Natural killer cell (primary cell): ENCODE measurements at places on chromosomes 4 and X. TPM values are rescaled to one million over a fixed set of nuclear protein-coding genes. Genes with fewer than 3 reads are reported as not detected.
A peak's percentile ranks its signal among the peaks of the same experiment; 100 is the strongest.

- no peaks in the 10 kb centered on the region for H3K4me1 ChIP-seq
- no peaks in the 10 kb centered on the region for H3K27me3 ChIP-seq
- no peak overlapping the region for H3K4me3 ChIP-seq
Observed at GRCh38 chrX:2162695-2163094, 338.1 kb downstream of the DHRSX start.

DNA sequence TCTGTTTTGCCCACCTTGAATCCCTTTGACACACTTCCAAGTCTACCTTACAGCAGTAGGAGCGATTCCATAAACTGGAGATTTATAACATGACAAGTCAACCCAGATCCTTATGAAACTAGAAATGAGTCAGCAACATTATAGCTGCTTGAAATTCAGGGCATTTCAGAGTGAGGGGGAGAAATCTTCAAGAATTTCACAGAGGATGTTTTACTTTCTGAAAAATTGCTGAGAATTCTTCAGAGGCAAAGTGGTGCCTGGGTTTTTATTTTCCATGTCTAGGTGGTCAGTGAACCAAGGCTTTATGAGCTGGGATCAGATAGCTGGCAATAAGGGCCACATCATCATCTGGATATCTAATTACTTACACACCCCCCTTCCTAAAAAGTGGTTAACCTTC, 119.8 kb downstream of the PPARGC1A start:
- H3K4me1 ChIP-seq: no peaks in the 10 kb centered on the region
- no peak overlapping the region for H3K4me3 ChIP-seq
- DNase-seq: no peak
- H3K27ac ChIP-seq: no peak overlapping the region
- no peaks in the 10 kb centered on the region for H3K27me3 ChIP-seq

The NAP1L2 gene
- total RNA-seq: 3.1 TPM

The ETDB gene
- not detected for total RNA-seq

DNA sequence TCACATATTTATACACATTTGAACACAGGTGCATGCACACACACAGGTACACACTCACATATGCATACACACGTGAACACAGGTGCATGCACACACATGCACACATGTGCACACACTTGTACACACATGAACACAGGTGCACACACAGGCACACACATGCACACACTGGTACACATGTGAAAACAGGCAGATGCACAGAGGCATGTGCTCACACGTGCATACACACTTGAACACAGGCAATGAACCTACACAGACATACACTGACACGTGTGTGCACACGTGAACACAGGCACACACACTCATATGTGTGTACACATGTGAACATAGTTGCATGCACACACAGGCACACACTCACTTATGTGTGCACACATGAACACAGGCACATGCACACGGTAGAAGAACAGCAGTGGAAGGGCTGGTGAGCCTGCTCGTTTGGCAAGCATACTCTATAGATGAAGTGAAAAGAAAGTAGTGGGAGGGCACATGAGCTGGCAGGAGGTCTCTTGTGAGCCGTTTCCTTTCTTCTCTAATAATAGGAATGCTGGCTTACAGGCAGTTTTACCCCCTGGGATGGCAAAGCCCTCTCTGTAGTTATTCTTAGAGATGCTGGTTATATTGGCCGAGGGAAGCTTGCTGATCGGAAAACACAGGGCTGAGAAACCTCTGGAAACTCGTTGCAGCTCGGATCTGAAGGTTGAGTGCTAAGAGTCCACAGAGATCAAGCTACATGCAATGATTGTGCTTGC, 279.6 kb upstream of the CLNK start:
- no peaks in the 10 kb centered on the region for H3K36me3 ChIP-seq
- no peak overlapping the region for H3K27ac ChIP-seq
- H3K27me3 ChIP-seq: no peaks in the 10 kb centered on the region
- no peaks in the 10 kb centered on the region for H3K4me1 ChIP-seq

DNA sequence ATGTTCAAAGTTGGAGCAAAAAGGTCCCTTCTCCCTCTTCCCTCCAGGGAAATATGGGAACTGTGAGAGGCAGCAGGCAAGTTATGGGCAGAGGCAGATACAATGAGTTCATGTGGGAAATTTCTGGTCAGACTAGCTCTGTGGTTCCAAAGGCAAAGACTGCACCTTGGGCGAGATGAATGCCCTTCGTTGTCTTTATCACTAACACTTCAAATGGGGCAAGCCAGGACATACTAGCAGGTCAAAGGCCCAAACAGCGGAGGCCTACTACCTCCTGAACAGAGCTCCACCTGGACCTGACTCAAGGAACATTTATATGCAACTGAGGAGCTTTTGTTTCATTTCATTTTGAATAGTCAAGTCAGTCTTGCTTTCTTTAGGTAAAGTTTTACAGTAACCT, 29.0 kb downstream of the SRPX2 start:
- no peaks in the 10 kb centered on the region for H3K4me1 ChIP-seq
- no peak overlapping the region for H3K4me3 ChIP-seq

The TCEAL6 gene
- total RNA-seq: not detected

The HSFX1 gene
- not detected for total RNA-seq

The ANKRD17 gene
- 63.0 TPM for total RNA-seq

DNA sequence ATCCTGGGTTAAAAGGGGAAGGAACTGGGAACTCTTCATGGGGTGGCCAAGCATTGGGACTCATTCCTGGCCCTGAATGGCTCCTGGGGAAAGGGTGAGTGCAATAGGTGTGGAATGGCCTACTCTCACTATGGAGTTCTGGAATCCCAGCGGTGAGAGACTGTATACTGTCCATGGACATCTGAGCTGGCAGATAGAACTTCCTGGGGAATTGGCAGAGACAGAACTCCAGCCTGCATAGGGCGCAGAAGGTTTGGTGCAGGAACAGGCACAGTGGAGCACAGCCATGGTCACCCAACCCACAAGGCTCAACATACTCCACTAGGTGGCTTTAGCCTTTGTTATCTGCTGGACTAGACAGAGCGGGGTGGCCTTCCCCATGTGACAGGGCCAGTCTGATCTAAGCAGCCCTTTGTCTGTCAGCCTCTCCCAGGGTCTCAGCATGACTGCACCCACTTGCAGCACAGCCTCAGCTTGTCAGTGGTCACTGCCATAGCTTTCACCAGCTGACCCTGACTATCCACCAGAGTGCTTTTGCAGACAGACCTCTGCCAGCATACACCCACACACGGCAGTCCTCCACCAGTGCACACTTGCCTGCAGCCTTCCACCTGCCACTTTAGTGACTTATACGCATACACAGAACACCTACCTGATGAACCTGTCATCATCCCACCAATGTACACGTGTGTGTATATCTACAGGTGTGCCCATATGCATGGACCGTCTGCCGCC, 48.4 kb downstream of the TECRL start:
- no peak overlapping the region for H3K4me3 ChIP-seq
- DNase-seq: no peak
- no peaks in the 10 kb centered on the region for H3K36me3 ChIP-seq
- H3K27me3 ChIP-seq: no peaks in the 10 kb centered on the region
- no peaks in the 10 kb centered on the region for H3K4me1 ChIP-seq

GRCh38 chr4:1723131-1723801, 1.9 kb downstream of the TACC3 start:
- peaks cover 68% of the 10 kb centered on the region for H3K4me1 ChIP-seq
- H3K27me3 ChIP-seq: no peaks in the 10 kb centered on the region

- H3K27ac ChIP-seq: no peak overlapping the region
- DNase-seq: peak; percentile 89
- peaks cover 32% of the 10 kb centered on the region for H3K4me1 ChIP-seq
Observed at GRCh38 chr4:54233697-54234496, 4.8 kb downstream of the PDGFRA start.

The RNF150 gene
- total RNA-seq: not detected

DNA sequence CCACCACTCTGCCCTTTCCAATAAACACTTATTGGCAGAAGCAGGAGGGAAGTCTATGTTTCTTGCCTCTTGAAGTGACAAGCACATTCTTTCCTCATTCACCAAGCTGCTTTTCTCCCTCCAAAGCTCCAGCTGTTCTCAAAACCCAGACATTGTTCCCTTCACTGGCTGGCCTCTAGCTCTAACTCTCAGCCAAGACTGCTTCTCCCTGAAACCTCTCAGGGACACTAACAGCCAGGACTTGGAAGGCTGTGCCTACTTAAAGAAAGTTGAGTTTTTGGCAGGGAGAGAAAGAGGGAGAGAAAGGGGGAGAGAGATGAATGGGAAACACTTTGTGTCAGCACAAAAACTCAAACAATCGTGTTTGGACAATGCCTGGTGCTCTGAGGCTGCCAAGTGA, 99.5 kb downstream of the COX18 start:
- H3K27ac ChIP-seq: no peak overlapping the region
- no peak overlapping the region for H3K4me3 ChIP-seq
- no peak for DNase-seq
- no peaks in the 10 kb centered on the region for H3K36me3 ChIP-seq

- no peaks in the 10 kb centered on the region for H3K36me3 ChIP-seq
- H3K4me3 ChIP-seq: no peak overlapping the region
- no peak for DNase-seq
Observed at GRCh38 chrX:133054761-133055405, 42.0 kb downstream of the USP26 start.

The RPL39 gene
- 1,040 TPM for total RNA-seq

The PAGE4 gene
- not detected for total RNA-seq

GRCh38 chr4:180560896-180561295, 1682.3 kb upstream of the TENM3 start:
- no peaks in the 10 kb centered on the region for H3K36me3 ChIP-seq
- H3K27ac ChIP-seq: no peak overlapping the region
- H3K4me3 ChIP-seq: no peak overlapping the region
- H3K27me3 ChIP-seq: no peaks in the 10 kb centered on the region
- DNase-seq: no peak

- H3K36me3 ChIP-seq: no peaks in the 10 kb centered on the region
- H3K27me3 ChIP-seq: no peaks in the 10 kb centered on the region
- no peak overlapping the region for H3K4me3 ChIP-seq
- H3K4me1 ChIP-seq: no peaks in the 10 kb centered on the region
- DNase-seq: no peak
Observed at GRCh38 chrX:139844884-139845283, 88.0 kb downstream of the ATP11C start.

DNA sequence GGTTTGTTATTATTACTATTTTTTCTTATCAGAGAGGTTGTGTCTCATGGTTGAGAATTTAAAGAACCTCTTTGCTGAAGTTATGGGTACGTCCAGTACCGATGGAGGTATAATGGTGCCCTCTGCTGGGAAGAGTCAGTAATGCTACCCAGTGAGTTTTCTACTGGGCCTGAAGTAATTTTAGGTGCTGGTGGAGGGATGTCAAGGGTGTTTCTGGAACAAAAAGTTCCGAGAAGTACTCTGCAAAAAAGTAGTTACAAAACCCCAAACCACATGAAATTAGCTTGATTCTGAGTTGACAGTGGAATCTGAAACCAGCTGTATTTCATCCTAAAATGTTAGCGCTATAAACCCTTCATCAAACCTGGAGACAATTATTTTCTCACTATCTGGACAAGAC, 102.5 kb upstream of the MID1 start:
- H3K27ac ChIP-seq: no peak overlapping the region
- no peaks in the 10 kb centered on the region for H3K4me1 ChIP-seq
- H3K27me3 ChIP-seq: no peaks in the 10 kb centered on the region
- no peaks in the 10 kb centered on the region for H3K36me3 ChIP-seq
- H3K4me3 ChIP-seq: no peak overlapping the region

- H3K4me3 ChIP-seq: no peak overlapping the region
- no peaks in the 10 kb centered on the region for H3K27me3 ChIP-seq
- H3K4me1 ChIP-seq: no peaks in the 10 kb centered on the region
- H3K36me3 ChIP-seq: no peaks in the 10 kb centered on the region
Observed at GRCh38 chr4:21248331-21248730, 548.1 kb downstream of the PACRGL start.

- H3K36me3 ChIP-seq: no peaks in the 10 kb centered on the region
- no peak overlapping the region for H3K27ac ChIP-seq
- no peaks in the 10 kb centered on the region for H3K27me3 ChIP-seq
- no peak for DNase-seq
- H3K4me1 ChIP-seq: no peaks in the 10 kb centered on the region
- H3K4me3 ChIP-seq: no peak overlapping the region
Observed at GRCh38 chrX:70124678-70125077, 8.6 kb upstream of the IGBP1 start.

- H3K27ac ChIP-seq: no peak overlapping the region
- no peak overlapping the region for H3K4me3 ChIP-seq
- no peak for DNase-seq
- H3K36me3 ChIP-seq: no peaks in the 10 kb centered on the region
- H3K27me3 ChIP-seq: no peaks in the 10 kb centered on the region
Observed at GRCh38 chr4:124331781-124332180, 380.8 kb downstream of the ANKRD50 start.

The ENOX2 gene
- total RNA-seq: 13.3 TPM

- H3K27ac ChIP-seq: no peak overlapping the region
- no peaks in the 10 kb centered on the region for H3K36me3 ChIP-seq
Observed at GRCh38 chr4:171812333-171812664, 905 bp upstream of the GALNTL6 start.

DNA sequence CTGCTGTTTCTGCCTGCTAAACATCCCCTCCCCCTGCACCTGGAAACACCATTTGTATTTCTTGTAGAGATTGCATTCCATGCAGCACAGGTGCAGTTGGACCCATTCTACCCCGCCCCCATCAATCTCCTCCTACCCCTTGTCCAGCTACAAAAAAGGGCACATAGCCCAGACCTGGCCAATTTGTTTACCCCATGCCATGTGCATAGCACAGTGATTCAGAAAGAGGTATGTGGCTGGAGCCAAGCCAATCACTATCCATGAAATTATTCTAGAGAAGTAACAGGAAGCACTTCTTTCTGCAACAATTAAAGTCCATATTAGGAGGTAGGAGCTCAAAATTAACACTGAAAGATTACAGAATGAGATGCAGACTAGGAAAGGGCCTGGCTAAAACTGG, 20.2 kb upstream of the TMEM184C start:
- no peaks in the 10 kb centered on the region for H3K4me1 ChIP-seq
- DNase-seq: no peak
- no peaks in the 10 kb centered on the region for H3K27me3 ChIP-seq
- no peak overlapping the region for H3K27ac ChIP-seq
- H3K36me3 ChIP-seq: no peaks in the 10 kb centered on the region

DNA sequence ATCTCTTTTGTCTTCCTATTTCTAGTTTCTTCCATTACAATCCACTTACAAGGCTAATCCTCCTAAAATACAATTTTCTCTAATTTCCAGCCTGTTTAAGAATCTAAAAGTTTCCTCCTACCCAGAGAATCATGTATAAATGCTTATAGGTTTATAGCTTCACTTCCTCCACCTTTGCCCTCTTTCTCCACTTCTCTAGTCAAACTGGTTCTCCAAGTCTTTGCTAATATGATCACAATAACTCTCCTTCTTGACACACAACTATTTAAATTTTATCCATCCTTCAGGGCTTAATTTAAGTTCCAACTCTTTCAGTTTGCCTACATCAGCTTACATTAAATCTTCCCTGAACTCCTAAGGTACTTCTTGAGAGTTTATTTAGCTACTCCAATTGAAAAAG, 69.2 kb downstream of the RPS6KA6 start:
- H3K4me1 ChIP-seq: no peaks in the 10 kb centered on the region
- H3K27me3 ChIP-seq: no peaks in the 10 kb centered on the region
- H3K27ac ChIP-seq: no peak overlapping the region
- H3K4me3 ChIP-seq: no peak overlapping the region
- no peaks in the 10 kb centered on the region for H3K36me3 ChIP-seq
- no peak for DNase-seq

The CLIC2 gene
- 2.2 TPM for total RNA-seq

GRCh38 chr4:5877392-5877791, 15.5 kb downstream of the CRMP1 start:
- H3K27ac ChIP-seq: no peak overlapping the region
- H3K4me3 ChIP-seq: no peak overlapping the region
- H3K27me3 ChIP-seq: no peaks in the 10 kb centered on the region
- no peak for DNase-seq

GRCh38 chrX:75781611-75782010, 3.4 kb downstream of the MAGEE2 start:
- no peak for DNase-seq
- no peaks in the 10 kb centered on the region for H3K36me3 ChIP-seq
- H3K4me3 ChIP-seq: no peak overlapping the region
- peaks cover 4% of the 10 kb centered on the region for H3K4me1 ChIP-seq

The POF1B gene
- total RNA-seq: 0.25 TPM

The WAS gene
- total RNA-seq: 141 TPM

The MAGEB10 gene
- total RNA-seq: not detected
